Erythroblast (primary cell): ENCODE measurements at places on chromosomes 11 and 22.

DNA sequence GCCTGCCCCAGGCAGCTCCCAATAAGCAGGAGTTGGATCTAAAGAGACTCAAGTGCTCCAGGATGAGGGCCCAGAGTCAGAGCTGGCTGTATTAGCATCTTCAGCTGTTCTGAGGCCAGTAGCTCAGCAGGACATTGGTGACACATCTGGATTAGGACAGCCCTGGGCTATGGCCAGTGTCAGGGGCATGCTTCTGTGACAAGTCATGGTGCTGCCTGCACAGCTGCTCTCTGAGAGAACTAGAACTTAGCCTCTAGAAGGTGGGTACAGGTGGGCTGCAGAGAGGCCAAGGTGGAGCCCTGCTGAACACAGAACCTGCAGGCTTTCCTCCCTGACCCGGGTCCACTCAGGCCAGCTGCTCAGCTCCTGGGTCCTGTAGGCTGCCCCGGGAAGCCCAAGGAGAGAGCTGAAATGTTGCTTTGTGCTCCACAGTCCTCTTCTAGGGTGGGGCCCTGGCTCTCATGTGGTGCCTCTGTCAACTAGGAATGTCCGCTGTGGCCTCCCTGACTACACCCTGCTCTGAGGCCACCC is 426.9 kb downstream of the SOX6 start:
- no peak for DNase-seq

DNA sequence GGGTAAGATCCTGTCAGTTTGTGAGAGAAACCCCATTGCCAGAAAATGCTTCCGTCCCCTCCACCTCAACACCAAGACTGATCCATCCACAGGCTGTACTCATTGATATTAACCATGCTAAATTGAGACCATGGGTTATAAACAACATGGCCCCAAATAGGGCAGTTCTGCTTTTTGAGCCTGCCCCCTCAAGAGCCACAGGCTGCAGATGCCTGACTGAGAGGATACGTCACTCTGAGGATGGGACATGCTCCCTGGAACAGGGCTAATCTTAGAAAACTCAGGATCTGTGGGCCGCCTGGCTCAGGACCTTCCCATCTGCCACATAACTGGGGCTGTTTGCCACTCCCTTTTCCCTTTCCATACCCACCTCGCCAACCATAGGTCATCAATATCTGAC is 99.8 kb downstream of the MICAL2 start:
- no peak for DNase-seq

DNA sequence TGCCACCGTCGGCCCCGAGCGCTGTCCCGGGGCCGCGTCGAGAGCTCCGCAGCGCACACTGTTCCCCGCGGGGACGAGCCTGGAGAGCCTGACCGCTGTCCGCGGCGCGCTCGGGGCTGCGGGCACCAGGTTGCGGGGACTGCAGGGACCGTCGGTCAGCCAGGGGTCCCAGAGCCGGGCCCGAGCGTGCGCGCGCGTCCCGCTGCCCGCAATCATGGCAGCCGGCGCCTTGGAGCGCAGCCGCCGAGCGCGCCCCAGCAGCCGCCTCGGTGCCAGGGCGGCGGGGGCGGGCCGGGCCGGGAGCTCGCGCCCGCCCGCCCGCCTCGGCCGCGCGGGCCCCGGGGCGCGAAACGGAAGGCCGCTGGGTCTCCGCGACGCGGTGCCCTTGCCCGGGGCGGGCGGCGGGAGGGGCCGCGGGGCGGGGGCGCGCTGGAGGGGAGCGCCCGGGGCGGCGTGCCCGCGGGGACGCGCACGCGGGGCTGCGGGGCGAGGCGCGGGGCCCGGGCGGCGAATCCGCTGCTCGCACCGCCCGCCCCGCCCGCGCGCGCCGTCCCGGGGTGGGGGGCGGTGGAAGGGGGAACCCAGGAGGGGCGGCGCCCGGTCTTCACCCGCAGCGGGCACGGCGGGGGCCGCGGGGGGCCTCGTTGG is 79.4 kb upstream of the PPARA start:
- no peak for DNase-seq

- DNase-seq, result peak; percentile 95
Observed at GRCh38 chr22:26658671-26659478, 1.5 kb downstream of the MIAT start.

GRCh38 chr11:134118006-134118405 is 49.1 kb downstream of the JAM3 start:
- no peak for DNase-seq

DNA sequence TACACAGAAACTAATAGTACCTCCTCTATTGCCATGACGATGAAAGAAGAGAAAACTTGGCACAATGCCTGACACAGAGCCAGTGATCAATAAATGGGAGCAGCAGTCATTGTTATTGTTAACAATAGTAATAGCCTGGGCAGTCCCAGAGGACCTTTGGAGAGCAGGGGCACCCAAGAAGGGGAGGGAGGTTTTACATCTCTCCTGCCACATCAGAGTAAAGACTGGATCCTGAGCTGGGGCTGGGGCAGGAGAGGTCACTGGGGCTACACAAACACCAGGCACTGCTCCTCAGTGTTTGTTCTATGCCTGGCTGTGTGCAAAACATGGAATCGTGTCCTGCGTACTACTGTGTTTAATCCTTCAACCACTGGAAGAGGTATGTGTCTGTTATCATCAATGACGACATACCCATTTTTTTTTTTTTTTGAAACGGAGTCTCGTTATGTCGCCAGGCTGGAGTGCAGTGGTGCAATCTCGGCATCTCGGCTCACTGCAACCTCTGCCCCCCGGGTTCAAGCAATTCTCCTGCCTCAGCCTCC is 25.0 kb upstream of the CREB3L1 start:
- DNase-seq, result no peak

DNA sequence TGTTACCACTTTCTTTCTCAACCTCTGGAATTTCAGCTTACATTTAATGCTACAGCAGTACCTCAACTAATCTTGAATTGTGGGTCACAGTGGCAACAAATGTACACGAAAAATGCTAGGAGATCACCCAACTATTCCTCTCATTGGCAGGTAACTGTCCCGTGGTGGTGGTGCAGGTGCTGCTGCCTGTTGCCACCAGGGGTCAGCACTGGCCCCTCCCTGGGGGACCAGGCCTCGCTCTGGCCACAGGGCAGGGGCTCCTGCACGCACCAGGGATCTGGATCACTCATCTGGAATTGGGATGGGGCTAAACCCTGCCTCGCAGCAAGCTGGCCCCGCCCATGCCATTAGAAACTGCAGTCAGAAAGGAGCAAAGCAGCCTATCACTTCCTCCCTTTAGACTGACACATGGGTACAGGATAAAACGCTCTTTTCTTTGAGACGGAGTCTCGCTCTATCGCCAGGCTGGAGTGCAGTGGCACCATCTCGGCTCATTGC is 6.9 kb upstream of the POLDIP3 start:
- DNase-seq, result peak; percentile 75

DNA sequence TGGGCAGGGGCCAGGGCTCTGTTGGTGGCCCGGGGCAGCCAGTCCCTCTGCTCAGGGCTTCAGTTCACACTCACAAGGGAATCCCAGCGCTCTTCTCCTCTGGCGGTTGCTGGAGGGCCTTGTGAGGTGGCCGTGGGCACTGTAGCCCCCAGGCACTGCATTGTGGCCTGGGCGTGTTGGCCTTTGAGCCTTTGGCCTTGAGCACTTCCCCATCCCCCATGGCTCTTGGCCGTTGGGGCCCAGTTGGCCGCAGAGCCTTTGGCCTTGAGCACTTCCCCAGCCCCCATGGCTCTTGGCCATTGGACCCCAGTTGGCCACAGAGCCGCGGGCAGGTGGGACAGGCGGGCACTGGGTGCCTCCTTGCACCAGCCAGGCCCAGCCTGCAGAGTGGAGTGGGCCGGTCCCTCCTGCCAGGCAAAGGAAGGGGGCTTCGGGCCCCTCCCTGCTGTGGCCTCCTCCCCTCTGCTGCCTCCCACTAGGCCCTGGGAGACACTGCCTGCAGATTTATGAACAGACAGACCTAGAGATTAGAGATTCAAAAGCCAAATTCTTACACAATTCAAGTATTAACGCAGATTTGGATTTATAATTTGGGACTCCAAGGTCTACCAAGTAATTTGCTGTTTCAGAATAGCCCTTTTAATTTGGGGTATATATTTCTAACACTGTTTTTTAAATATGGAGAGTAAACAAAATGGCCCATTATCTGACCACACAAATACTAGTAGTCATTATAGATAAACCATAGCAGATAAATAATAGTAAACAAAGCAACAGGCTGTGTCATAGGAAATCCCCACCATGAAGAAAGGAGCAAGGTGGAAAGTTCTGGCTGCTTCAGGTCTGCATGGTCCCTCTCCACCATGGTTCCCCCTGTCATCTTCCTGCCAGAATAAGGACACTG is 18.2 kb upstream of the TXNRD2 start:
- DNase-seq, result no peak

DNA sequence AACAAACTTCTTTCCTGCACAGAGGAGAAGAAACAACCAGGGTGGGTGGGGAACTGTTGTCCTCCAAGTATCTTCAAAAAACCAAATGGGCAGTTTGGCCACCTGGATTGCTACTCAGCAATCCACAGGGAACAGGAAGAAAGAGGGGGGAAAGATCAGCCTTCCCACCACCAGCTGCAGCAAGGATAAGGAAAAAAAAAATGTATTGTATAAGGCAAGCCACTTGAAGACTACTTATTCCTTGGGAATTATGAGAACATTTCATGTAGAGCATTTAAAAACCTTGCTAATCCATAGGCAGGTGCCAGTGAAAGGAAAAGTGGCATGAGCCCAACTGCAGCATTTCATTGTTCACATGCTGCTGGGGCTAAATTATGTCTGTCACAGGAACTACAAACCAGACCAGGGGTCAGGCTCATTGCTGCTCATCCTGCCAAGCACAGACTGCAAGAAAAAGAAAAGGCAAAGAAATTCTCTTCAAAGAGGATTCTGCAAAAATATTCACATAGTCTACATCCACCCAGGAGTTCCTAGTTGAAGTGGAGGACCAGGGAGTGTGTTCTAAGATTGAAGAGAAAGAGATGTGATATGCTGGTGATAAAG is 2.2 kb downstream of the RAB30 start:
- DNase-seq, result no peak

DNA sequence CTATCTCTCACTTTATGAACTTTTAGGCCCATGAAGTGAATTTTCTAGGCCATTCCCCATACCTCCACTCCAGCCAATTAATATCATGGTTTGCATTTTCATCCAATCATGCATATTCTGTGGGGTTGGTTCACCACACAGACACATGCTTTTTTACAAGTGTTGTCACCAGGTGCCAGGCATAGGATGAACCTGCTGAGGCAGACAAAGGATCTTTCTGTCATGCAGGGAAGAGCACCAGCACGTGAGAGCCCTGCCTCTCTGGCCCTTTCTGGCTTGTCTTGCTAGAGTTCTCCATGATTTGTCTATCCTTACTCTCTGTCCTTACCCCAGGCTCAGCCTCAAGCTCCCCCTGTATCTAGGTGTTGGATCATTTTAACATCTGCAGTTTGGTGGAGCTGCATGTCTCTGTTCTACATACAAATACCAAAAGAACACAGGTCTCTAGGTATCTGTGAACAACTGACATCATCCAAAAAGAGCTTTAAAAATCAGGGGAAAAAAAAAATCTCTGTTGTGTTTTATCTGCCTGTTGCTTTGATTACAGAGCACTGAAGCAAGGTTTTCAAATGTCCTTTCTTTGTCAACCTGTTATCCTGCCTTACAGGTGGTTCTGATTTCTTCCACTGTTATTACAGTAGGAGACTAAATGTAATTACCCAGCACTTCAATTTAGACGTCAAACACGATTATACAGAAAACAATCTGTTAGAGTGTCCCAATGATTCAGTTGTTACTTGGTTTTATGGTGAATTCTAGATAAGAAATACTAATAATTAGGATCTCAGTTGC is 58.4 kb upstream of the GRAMD1B start:
- no peak for DNase-seq

- peak; percentile 73 for DNase-seq
Observed at GRCh38 chr11:63508009-63508408, 2.1 kb downstream of the LGALS12 start.

GRCh38 chr22:22938672-22939587 is 51.3 kb downstream of the IGLL5 start:
- DNase-seq, result no peak

DNA sequence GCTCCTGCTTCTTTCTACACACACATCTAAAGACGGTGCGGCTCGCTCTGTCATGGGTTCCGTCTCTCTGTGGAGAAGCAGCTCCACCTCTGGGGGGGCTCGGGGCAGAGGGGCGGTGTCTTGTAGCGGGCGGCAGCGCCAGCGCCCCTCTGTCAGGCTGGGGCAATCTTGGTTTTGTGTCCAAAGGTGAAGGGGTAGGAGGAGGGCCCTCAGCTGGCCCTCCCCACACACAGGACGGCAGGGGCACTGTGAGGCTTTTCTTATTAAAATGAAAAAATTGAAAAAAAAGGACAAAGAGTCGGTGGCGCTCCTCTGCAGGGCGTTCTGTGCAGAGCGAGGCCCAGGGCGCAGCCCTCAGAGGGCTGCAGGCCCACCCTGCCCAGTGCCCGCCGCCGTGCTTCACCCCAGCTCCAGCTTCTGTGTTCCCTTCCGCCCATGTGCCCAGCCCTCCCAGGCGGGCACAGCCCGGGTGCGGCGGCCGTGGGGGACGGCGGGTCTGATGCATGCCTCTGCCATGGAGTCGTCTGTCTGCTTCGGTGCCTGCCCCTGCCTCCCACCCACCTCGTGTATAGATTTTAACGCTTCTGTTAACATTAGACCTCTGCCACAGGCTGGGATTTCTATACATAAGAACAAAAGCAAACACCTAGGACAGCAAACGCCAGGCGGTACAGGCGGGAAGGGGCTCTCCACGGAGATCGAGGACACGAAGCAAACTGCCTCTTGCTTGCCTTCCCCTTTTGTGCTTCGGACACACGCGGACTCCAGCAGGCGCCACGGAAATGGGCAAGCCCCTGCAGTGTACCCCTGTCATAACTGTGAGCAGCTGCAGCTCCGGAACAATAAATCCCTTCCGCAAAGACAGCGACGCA is 24.5 kb downstream of the MOB2 start:
- no peak for DNase-seq

DNA sequence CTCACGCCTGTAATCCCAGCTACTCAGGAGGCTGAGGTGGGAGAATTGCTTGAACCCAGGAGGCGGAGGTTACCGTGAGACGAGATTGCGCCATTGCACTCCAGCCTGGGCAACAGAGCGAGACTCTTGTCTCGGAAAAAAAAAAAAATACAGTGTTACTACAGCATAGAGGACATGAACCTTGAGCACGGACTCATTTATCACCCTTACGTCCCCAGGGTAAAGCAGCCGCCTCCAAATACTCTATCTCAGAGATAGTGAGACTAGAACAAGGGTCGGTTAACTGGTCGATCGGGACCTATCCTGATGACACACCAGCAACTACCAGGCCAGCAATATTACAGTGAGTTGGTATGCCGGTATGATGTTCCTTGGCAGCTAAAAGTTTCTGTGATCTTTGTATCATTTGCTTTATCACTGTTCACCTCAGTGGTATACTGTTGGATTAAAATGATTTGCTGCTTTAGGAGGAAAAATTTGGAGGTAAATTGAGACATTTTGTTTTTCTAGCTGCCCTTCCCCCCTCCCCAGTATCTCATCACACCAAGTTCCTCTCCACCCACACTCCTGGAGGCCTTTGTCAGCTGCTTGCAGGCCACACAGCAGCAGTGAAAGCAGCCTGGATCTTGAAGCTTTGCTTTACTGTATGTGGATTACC is 7.0 kb upstream of the SIDT2 start:
- DNase-seq, result peak; percentile 60
